ENCODE measurements at places on chromosomes 7 and 10.
A peak's percentile ranks its signal among the peaks of the same experiment; 100 is the strongest.

GRCh38 chr10:64209561-64209960, 688.4 kb downstream of the REEP3 start:
- peak; percentile 75 for DNase-seq

DNA sequence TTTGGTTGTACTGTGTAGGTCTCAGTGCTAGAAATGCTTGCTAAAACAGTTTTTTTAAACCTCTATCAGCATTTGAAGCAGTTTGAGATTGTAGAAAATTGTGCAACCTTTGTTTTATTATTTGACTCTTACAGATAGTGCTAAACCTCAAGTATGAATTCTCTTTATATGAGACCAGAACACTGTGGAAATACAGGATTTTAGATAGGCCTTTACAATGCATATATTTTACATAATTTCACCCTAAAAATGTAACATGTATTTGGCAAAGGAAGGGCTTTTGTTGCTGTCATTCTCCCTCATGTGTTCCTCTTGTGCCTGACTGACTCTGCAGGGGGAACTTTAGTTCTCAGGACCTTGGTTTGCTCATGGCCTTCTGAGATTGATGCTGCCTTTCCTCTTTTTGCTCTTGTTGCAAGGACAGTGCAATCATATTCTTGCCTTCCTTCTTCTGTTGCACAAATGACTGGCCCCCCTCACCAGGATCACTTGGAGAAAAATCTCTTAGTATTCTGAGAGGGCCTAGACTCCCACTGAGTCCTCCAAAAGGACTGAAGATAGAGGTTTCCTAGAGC, 188.7 kb downstream of the PPP1R9A start:
- no peak for DNase-seq

DNA sequence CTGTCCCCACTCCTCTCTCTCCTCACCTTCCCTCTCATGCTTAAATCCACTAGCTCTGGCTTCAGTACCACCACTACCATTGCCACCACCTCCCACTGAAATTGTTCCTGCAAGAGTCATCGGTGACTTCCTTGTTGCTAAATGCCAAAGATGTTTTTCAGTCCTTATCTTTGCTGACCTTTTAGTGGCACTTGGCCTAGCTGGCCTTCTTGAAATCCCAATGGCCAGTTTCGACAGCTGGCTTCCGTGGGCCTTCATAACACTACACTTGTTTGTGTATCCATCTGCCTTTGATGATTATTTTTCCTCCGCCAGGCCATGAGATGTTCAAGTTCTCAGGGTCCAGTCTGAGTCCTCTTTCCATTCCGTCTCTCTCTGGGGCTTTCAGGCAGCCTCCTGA, 118.2 kb upstream of the NANOS1 start:
- DNase-seq, result no peak

DNA sequence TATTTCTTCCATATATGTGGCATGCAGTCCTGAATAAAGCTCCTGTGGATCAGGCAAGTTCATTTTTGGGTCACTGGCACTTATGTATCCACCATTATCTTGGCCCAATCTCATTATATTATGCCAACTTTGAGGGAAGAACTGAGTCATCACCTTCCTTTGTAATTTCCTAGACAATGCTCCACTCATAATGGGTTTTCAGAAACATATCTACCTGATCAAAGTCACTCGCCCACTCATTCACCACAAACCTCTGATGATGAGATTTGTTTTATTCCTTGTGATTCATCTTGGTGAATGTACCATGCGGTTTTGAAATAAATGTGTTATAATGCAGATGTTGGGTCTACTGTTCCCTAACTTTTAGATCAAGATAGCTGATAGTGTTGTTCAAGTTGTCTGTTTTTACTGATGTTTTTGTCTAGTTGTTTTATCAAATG, 525.8 kb downstream of the KIF20B start:
- no peak for DNase-seq

GRCh38 chr7:98659756-98660155, 42.7 kb downstream of the NPTX2 start:
- DNase-seq, result no peak

Measured in muscle of leg (tissue), 16 donors.